ENCODE measurements at places on chromosomes 6 and 20. TPM values are rescaled to one million over a fixed set of nuclear protein-coding genes. Genes with fewer than 3 reads are reported as not detected.

DNA sequence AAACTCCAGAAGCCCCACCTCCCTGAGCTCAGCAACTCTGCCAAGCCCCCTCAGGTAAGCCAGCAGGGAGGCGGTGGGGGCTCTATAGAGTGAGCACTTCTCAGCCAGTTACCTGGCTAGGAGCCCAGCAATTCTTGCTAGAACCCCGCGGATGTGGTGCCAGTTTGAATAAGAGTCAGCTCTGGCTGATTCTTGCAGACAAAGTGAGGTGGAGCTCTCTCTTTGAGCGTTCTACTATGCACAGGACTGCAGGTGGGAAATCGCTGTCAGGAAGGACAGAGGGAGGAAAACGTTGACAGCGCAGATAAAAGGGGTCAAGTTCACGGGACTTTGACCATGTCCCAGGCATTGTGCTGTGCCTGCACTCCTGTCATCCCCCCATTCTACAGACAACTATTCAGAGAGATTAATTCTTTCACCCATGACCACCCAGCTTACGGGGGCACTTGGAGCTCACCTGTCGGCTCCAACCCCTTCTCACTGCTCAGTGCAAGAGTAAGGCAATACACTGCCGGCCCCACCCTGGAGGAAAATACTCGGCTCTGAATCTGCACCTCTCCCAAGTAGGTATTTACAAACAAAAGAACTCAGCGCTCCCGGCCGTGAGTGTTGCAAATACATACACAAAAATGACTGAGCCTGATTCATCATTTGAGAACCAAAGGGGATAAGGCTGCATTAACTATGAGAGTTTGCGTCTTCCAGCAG lies 92.9 kb downstream of the ANKRD60 start:
- DNase-seq, result no peak

DNA sequence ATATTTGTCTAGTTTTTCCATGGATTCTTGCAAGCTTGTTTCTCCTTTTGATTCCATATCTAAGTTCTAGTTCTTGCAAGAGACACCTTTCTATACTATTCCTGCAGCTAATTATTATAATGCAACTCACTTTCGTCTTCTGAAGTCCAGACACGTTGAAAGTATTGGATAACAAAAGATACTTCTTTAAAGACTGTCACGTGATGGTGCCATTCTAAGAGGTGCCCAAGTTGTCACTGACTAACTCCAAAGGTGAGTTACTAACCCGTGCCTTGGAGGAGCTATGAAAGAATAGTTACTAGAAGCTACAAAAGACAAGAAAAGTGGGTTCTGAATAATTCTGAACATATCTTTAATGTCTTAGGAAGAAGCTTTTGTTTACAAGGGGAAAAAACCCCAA lies 322.6 kb downstream of the HDGFL1 start:
- DNase-seq, result no peak

The TRDN gene
- 0.03 TPM for polyA plus RNA-seq

DNA sequence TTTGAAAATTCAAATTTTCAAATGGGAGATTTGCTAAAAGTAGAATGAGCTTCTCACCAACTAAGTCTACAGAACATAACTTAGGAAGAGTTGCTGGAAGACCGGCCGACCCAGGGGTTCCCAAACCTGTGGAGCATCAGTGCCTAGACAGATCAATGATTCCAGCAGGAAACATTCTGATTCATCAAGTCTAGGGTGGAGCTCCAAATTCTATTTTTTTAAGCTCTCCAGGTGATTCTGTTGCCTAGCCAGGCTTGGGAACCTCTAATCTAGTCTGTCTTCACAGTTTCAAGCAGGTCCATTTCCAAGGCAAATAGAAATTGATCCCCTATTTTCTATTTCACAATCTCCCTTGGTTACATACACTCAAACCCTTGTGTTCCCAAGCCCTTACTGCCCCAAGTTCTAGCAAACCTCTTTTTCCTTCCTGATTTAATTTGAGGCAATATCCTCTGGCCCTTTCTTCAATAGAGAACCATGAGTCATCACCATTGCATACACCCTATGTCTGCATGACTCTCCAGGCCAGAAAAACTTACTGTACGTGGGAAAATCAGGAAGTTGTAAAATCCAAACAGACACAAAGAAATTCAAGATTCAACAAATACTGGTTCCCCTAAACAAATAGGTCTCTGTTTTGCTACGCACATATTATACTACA lies 8.9 kb downstream of the ATXN1 start:
- DNase-seq, result no peak

GRCh38 chr6:16056263-16056870 lies 72.5 kb upstream of the MYLIP start:
- no peak for DNase-seq

DNA sequence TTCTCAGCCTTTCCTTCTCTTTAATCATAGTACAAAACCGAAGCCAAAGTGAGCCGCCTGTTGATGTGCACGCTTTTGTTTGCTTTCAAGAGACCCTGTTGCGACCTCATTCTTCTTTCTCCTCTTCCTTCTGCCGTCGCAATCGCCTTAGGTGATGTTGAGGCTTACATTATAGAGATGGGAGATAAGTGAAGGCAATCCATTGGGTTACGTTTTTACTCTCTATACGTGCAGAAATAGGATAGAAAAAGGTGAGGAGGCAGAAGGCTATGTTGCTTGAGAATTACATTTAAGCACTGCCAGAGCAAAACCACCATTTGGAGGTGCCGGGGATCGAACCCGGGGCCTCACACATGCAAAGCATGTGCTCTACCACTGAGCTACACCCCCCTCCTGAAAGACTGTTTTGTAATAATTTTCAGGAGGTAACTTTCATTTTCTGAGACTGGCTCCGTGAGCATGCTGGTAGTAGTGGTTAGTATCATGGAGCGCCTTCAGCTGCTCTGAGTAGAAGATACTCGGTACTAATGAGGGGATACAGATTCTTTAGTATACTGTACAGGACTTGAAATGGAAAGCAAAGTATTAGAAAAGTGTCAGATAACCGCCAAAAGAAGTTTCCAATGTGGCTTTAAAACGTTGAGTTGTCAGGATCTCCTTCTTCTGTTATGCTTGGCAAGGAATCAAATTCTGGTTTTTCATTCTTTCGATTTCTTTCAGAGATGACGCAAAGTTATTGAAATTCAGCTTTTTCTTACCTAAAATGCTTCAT lies 165.6 kb downstream of the TRIM27 start:
- DNase-seq, result no peak

The TRIM10 gene
- polyA plus RNA-seq, result not detected

The CST5 gene
- polyA plus RNA-seq, result not detected

DNA sequence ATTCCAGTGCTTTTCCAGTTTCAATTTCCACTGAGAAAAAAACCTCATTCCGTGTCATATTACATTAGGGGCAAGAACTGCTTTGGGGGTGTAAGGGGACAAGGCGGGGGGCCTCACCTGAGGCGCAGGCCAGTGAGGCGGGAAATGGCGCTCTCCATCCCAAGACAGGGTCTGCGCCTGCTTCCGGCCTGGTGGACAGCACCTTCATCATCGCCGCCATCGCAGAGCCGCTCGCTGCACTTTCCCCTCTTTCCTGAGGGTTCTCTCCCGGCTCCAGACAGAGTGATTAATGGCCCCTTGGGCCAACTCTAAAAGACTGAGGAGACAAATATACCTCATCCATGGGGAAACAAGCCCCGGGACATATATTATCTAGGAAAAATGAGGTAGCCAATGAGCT lies 270.0 kb upstream of the SOX4 start:
- no peak for DNase-seq

DNA sequence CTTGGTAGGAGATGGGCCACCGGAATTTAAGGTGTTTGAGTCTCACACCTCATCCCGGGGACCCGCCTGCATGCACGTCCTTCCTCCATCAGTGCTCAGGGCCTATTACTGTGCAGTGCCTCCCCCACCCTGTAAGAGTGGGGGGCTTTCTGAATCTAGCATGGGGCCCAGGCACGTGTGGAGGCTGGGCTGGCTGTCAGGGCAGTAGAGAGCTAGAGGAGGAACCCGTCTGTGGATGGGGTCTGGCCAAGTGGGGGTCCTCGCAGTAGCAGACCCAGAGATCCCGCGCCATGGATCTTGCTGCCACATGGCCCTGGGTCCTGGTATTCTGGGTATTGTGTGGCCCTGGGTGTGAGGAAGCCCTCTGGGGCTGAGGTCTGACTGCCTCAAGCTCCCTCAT lies 42.9 kb downstream of the SRC start:
- DNase-seq, result peak; percentile 46

DNA sequence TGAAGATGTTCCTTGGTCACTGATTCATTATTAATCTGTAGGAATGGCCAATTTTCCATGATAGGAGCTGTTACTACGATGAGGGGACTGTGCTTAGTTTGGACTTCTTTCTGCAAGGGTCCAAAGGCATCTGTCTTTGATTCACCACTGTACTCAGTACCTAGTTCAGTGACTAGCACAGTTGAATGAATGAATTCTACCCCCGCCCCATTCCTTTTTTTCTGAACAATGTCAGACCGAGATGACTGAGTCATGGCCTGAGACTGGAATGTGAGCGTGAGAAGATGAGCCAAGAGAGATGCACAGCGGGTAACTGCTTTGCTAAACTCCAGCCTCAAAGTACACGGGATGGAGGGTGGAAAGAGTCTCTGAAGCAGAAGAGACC lies 419 bp upstream of the SNHG17 start:
- DNase-seq, result no peak

The TSHZ2 gene
- polyA plus RNA-seq, result 2.0 TPM

DNA sequence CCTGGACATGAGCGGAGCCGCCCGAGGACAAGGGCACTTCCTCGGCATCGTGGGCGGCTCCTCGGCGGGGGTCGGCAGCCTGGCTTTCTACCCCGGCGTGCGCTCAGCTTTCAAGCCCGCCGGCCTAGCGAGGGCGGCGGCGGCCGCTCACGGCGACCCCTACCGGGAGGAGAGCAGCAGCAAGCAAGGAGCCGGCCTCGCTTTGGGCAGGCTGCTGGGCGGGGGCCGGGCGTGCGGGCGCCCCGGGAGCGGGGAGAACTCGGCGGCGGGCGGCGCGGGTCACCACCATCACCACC lies 6.7 kb downstream of the PRDM13 start:
- peak; percentile 88 for DNase-seq

- DNase-seq, result no peak
Observed at GRCh38 chr6:22809370-22809769, 240.0 kb downstream of the HDGFL1 start.

GRCh38 chr6:168214586-168215104 lies 104.9 kb downstream of the DACT2 start:
- DNase-seq, result no peak

DNA sequence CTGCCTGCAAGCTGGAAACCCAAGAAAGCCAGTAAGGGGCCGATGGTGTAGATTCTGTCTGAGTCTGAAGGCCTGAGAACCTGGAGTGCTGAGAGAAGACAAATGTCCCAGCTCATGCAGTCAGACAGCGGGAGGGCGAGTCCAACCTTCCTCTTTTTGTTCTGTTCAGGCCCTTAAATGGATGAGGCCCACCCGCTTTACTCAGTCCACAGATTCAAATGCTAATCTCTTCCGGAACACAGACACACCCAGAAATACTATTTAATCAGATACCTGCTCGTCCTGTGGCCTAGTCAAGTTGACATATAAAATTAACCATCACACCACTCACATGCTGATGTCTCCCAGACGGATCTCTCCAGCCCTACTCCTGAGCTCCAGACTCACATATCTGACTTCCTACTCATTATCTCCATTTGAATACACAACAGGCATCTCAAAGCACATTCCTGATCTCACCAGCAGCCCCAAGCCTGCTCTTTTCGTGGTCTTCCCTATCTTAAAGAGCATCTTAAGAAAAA lies 26.7 kb upstream of the SRC start:
- no peak for DNase-seq

DNA sequence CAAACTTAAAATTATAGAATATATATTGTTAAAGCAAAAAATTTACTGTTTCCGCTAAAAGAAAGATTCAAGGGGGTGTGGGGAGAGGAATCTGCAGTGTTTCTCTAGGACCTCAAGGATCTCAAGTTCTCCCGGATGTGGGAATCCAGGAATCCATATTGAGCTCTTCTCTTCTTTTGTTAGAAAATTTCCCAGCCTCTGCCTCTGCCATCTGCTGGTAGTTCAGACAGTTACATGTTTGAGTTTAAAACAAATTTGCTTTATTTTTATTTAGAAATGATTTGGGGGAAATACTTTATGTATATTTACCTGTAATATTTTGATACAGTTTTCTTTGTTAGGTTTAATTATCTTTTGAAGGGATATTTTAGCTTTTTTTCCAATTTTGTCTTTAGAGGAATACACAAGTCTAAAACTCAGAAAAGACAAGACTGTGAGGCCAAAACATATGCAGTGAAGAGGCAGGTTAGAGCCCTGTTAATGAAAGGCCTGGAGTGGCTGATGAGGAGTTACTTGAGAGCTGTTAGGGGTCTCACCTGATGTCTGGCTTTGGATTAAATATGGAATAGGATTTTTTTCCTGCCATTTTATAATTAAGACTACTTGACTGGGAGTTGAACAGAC lies 268.8 kb downstream of the ARID1B start:
- DNase-seq, result no peak

- no peak for DNase-seq
Observed at GRCh38 chr20:23630392-23630849, 7.3 kb downstream of the CST3 start.

The EYA4 gene
- polyA plus RNA-seq, result 0.03 TPM

The GABRR2 gene
- polyA plus RNA-seq, result 0.32 TPM

DNA sequence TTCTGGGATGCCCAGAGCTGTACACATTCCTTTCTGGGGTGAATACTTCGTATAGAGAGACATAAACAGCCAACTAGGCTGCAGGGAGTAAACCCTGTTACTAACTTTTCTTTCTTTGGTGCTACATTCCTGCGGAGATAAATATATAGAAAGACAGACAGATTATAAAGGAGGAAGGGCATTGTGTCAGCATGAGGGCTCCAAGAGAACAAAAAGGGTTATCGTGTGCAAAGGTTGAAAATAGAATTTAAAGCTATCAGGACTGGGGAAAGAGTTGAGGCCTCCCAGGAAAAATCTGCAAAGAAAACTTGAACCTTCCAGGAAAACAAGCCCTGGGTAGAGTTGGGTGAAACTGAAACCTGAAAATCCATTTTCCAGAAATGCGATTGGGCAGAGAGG lies 68.0 kb downstream of the TMEM170B start:
- no peak for DNase-seq

- no peak for DNase-seq
Observed at GRCh38 chr20:39042279-39043150, 80.4 kb downstream of the DHX35 start.

GRCh38 chr6:169235286-169235685 lies 18.4 kb downstream of the THBS2 start:
- DNase-seq, result no peak

GRCh38 chr6:168615837-168616236 lies 174.9 kb downstream of the SMOC2 start:
- DNase-seq, result no peak

DNA sequence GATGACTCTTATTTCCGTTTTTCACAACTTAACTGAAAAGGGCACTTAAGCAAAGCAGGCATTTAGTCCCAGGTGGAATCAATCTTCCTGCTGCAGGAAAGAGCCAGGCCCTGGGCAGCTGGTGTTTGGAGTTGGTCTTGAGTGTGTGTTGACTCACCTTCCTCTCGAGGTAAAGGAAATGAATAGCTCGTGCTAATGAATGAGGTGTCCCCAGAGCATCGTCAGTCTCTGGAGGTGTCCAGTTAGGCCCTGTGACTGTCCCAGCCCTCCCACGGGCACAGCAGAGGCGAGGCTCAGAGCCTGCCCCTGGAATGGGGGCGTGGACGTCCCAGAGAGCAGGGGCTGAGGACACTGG lies 277.7 kb downstream of the NRN1 start:
- no peak for DNase-seq

Measured in spleen (tissue), 13 donors.